Fibroblast of gingiva (primary cell): ENCODE measurements at places on chromosomes 4 and X.

GRCh38 chr4:76951672-76952010, 2.1 kb downstream of the SEPTIN11 start:
- DNase-seq: no peak

GRCh38 chr4:30722359-30723200, 2.4 kb downstream of the PCDH7 start:
- DNase-seq: no peak

GRCh38 chr4:188130355-188130754, 8.9 kb upstream of the TRIML1 start:
- DNase-seq: no peak

- no peak for DNase-seq
Observed at GRCh38 chr4:105296672-105297071, 150.0 kb downstream of the TET2 start.

DNA sequence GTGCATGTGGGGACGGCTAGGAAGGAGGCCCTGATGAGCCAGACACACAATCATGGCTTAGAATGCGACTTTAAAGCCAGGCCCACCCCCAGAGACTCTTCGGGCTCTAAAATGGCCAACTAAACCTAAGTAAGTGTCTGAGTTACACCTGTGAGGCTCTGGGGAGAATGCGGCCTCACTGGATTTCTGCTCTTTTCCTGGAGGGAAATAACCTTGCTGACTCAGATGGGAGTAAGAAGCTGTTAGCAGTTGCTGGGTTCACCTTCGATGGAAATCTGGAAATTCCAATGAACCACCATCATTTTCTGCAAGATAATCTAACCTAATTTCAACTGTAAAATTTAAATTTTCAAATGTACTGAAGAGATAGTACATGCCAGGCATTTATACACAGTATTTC, 97.6 kb upstream of the MAML3 start:
- no peak for DNase-seq

- no peak for DNase-seq
Observed at GRCh38 chr4:10832806-10833628, 148.4 kb upstream of the CLNK start.

DNA sequence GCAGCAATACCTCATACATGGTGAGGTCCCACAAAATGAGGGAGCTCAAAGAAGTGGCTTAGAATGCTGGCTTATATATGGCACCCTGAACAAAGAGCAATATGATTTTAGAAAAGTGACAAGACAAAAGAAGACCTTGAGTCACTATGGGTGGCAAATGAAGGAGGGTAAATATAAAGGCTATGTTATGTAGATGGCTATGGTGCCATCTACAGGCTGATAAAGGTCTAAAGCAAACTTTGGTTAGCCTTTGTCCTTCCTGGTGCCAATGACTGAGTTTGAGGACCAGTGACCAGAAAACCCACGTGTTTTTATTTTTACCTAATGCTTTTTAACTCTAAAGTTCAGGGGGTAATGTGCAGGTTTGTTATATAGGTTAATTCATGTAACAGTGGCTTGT, 151.8 kb downstream of the CCNG2 start:
- DNase-seq: no peak

GRCh38 chrX:105297041-105297440, 76.5 kb upstream of the TEX13A start:
- no peak for DNase-seq

DNA sequence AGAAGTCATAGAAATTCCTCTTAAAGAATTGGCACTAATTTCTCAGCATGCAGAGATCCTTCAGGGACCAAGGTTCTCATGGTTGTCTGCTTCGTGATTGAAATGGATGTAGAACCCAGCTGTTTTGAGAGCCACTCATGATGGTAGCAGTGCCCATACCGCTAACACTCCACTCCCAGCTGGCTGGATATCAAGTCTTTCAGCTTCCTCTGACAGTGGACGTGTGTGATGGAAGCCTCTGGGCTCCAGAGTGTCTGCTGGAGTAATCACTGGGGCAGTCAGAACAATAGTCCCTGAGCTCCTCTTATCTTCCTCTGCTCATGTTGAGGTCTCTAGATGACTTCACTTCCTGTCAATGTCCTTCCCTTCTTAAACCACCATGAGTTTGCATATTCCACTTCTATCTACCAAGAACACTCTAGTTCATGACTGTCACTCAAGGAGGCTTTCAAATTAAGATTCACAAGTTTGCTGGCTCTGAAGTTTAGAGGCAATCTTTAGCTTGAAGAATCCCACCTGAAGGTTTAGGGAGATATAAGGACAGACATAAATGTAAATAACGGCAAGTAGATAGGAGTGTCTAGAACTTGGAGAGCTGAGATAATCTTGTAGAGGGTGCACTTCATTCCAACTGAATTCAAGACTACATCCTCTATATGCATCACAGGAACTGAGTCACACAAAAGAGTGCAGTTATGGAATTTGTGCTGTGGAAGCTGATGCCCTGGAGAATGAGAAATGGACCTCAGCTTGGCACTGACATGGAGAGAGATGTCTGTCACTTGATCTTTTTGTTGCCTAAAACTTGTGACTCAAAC, 64.5 kb upstream of the WDR1 start:
- DNase-seq: peak; percentile 24

DNA sequence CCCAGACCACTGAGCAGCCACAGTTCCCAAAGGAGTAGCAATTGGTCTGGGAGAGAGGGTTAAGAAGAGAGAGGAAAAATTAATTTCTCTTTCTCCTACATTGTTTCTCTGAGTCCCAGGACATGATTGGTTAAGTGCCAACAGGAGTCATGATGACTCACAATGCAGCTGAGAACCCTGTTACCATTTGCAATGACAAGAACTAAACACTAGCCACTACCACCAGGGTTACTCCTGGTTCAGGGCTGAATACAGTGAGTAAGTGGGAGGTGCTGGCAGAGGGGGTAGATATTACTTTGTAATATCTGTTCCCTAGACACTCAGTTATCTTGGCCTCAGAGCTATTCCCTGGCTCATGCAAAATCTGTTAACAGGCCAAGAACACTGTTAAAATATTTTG, 18.0 kb downstream of the ETDC start:
- DNase-seq: peak; percentile 60

DNA sequence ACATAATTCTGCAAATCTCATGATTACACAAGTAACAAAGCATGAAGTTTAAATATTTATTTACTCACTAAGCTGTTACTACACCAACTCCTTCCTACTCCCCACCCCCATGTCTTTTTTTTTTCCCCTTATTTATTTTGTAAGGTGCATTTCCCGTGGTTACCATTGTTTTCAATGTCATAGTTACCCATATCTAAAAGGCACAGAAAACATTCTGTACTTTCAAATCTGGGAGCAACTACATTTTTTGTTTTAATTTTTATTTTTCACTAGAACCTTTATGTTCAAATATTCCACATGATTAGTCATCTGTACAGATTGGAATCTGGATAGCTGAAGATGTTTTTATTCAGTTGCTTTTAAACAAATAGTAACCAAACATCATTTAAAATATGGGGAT, 62.8 kb downstream of the PPP3CA start:
- DNase-seq: peak; percentile 48

DNA sequence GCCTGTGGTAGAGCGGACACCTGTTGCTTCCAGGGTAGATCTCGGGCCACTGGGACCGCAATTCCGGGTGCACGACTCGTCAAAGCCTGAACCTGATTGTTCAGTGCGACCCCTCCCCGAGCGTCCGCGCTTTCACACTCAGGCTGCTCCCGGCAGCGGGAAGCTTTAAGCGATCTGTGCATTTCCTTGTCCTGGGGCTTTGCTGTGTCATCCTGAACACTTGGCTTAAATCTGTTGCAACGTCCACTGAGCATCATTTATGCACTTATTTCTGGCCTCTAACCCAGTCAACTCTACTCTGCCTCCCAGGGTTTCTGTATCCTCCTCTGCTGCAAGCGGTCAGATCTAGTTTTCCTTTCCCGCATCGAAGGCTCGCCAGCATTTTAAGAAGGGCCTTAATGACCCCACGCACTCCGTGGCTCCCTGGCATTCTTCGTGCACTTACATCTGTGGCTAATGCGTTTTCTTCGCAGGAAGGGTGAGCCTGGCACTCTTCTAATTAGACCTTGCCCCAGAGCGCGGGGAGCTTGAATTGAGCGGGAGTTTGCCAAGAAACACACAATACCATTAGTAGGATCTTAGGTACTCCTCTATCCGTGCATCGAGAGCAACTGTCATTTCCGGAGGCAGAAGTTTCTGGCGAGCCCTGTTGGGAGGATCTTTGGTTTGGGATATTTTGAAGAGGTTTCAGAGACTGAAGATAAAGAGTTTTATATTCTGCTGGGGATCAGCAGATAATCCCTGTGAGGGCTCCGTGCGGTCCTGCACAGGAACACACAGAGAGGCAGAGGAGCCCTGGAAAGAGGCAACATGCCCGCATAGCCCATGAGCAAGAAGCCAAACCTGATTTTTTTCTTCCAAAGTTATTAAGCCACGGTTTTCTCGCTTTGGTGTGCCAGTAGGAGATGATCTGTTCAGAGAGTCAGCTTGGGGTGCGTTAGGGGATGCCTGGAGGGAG, 654 bp upstream of the DDIT4L start:
- DNase-seq: peak; percentile 81

GRCh38 chr4:183118585-183118984, 19.5 kb downstream of the WWC2 start:
- peak; percentile 69 for DNase-seq

- DNase-seq: peak; percentile 49
Observed at GRCh38 chr4:183241322-183241640, 78.8 kb downstream of the CLDN22 start.

DNA sequence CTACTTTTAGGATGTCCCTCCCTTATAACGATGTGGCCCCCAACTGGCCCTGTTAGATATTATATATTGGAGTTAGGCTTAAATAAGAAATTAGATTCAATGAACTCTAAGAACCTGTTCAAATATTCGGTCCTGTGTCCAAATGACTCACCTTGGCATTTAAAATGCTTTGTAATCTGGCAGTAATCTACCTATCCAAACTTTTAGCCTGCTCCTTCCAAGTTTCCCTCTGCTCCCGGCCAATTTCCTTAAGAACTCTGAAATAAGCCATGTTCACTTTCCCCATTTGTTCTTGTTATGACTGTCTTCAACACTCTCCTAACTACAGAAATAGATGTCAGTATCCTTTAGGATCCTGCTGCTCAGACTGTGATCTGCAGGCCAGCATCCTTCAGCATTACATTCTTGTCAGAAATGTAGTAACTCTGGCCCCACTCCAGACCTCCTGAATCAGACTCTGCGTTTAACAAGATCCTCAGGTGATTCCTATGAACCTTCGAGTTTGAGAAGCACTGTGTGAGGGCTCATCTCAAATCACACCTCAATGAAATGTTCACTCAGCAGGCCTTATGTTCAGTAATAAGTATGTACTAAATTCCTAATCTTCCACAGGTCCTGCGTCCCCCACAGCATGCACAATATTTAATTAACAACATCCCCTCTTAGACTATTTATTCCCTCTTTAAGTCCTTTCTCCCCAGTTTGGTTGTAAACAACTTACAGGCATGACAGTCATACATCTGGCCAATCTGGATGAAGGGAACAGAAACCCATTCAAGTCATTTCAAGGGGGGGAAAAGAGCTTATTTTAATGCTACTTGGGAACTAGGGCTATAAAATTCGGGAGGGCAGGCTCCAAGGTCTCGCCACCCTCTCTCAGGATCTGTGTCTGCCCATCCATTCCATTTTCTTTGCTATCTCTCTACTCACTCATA, 3.0 kb downstream of the ATP8A1 start:
- DNase-seq: no peak

- DNase-seq: no peak
Observed at GRCh38 chr4:7868892-7869471, 70.7 kb downstream of the AFAP1 start.

DNA sequence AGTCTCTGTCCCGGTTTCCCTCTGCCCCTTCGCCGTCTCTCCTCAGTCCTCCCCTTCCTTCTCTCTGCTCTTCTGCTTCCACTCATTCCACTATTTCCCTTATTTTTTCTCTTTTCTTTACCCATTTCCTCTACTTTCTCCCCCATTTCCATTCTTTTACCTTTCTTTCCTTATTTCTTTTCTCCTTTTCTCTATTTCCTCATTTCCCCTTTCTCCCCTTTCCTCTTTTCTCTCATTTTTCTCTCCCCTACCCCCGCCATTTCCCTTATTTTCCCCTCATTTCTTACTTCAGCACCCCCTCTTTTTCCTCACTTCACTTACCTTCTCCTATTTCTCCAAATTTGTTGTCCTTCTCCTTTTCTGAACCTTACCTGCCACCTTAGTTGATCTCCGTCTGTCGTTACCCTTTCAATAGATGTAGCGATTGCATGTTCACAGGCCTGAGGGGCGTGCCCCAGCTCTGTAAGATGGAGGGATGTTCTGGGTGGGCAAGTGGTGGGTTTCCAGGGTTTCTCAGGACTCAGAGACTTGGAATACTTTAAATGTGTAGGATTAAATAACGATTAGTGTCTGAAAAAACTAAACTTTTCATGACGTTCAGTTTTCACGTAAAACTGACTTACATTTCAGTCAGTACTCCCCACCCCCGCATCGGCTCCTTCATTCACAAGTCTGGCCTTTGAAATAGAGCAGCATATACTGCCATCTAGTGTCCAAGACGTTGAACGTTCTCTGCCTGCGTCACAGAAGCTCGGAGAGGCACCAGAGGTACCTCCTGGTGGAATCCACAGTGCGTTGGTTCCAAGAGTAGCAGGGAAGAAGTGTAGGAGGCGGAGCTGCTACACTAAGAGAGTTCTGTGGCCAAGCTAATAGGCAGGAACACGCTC, 641 bp upstream of the NCBP2L start:
- peak; percentile 79 for DNase-seq

GRCh38 chr4:133316909-133317308, 167.8 kb downstream of the PCDH10 start:
- DNase-seq: peak; percentile 4

- DNase-seq: no peak
Observed at GRCh38 chr4:104447294-104447693, 47.4 kb downstream of the CXXC4 start.

DNA sequence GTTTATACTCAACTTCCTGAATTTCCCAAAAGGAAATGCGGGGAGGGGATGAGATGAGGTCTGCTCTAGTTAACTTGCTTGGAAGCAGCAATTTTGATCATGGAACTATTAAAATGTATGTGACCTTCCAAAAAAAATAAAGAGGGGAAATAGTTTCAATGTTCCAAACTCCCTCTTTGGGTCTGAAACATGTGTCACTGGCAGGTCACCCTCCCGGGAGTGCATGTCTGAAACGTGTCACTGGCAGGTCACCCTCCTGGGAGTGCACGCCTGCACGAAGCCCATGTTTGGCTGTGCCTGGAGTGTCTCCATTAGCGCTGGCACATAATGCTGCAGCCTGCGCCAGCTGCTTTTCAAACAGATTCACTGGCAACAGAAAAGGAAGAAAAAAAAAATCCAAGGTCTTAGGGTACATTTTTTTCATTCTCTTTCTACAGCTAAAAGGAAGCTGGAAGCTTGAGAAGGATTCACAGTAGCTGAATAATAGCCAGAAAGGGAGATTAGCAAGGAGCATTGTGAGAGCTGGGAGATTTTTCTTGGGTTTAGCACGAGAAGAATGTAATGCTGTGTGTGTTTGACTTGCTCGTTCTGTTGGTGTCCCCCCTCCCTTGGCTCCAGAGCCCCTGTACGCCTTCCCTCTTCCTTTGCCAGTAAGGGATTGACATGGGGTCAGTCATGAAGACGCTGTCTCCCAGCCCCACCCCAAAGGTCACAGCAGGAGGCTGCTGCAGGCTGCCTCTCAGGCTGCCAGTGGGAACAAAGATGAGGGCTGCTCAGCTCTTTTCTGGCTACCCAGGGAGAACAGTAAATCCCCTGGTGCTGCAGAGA, 39.2 kb upstream of the TLR3 start:
- peak; percentile 62 for DNase-seq
